Kidney capillary endothelial cell (primary cell): ENCODE measurements at places on chromosomes 2 and 18.
A peak's percentile ranks its signal among the peaks of the same experiment; 100 is the strongest.

DNA sequence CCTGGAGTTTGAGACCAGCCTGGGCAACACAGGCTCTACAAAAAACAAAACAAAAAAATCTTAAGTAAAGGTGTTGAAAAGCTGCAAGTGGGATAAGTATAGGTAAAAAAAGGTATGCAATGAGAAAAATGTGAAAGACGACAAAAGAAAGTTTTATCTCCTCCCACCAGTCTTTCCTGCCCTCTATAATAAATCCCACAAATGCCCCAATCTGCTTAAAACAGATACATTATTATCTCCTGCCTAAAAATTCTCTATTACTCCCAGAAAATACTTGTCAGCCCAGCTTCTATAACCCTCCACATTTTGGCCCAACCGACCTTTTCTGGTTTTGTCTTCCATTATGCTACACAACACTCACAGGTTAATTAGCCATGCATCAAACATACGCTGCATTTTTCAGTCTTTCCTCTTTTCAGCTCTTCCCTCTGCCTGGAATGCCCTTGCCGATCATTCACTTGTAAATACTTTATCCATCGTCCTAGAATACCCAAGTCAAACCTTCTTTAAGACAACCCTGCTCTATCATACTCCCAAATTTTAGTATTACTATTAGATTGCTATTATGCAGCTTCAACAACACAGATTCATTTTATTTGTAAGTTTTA lies 10.8 kb downstream of the ASXL2 start:
- no peak for DNase-seq

DNA sequence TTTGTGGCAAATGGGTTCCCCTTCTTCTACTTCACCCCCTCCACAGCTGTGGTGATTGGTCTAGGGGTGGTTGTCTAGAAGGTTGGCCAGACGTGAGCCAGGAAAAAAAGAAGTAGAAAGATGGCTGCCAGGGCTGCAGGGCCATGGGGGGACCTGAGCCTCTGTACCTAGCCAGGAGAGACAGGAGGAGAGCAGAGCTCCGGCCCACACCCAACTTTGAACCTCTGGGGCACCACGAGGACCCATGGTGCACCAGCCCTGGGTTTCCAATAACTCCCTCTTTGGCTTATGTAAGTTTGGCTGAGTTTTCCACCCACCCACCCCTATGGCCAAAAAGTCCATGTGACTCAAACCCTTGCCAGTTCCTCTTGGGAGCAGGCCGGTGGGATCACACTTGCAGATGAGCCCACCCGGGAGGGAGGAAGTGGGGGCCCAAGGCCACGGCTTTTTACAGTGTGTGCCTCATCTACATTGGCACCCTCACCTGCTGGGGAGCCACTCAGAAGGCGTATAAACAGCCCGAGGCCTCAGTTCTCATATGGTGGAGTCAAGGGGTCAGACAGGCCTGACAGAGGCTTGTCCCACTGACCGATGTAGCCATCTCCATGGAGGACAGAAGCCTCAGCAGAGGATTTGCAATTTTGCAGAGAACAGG lies 293.1 kb upstream of the HDAC4 start:
- DNase-seq = no peak

DNA sequence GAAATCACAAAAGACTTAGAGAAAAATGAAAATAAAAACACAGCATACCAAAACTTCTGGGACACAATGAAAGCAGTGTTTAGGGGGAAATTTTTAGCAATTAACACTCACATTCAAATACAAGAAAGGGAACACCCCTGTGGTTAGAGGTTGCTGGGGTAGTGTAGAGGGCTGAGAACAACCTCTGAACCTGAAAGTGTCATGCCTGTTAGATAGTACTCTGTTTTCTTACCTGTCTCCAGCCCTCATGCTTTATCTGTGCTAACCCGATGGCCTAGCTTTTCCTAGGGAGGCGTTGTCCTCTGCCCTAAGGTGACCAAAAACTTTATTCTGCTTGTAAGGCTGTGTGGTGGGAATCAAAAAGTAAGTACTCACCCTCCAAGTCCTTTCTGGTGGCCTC lies 122.6 kb upstream of the OTX1 start:
- no peak for DNase-seq

GRCh38 chr18:76491473-76491775 lies 3.6 kb downstream of the ZNF516 start:
- peak; percentile 21 for DNase-seq

DNA sequence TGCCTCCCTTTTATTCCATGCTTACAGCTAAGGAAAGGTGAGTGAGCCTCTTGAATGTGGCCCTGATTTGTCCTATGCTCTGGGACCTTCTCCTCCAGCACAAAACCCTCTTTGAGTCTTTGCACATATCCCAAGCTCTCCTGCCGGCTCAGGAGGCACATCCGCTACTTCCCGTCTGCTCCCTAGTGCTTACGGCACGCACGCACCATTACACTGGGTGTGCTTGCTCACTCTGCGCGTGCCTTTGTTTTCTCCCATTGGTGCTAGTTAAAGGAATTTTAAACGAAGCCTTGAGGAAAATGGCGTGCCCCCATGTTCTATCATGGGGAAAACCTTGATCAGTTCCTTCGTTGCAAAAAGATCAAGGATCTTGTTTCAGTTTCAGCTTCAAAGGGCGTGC lies 7.9 kb upstream of the DGKD start:
- DNase-seq = no peak

- no peak for DNase-seq
Measured at GRCh38 chr18:77079088-77079487, 53.5 kb downstream of the MBP start.

- peak; percentile 84 for DNase-seq
Measured at GRCh38 chr2:2613279-2614199, 282.5 kb upstream of the MYT1L start.

- no peak for DNase-seq
Measured at GRCh38 chr18:25086876-25087275, 265.1 kb downstream of the ZNF521 start.

DNA sequence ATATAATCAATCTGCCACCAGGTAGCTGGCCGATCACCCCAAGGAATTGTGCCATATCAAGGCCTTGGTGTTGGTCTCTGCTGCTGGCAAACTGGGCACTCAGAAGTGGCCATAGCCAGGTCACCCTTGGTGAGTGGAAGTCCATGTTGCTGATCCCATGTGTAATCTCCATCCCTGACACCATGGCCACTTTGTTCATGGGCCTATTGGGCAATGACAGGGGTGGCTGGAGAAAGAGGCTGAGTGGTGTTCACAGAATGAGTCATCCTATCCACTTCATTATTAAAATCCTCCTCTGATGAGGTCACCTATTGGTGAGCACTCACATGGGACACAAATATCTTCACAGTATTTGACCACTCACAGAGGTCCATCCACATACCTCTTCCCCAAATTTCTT lies 26.7 kb upstream of the CD226 start:
- no peak for DNase-seq

GRCh38 chr18:35465329-35465728 lies 32.4 kb downstream of the INO80C start:
- no peak for DNase-seq

DNA sequence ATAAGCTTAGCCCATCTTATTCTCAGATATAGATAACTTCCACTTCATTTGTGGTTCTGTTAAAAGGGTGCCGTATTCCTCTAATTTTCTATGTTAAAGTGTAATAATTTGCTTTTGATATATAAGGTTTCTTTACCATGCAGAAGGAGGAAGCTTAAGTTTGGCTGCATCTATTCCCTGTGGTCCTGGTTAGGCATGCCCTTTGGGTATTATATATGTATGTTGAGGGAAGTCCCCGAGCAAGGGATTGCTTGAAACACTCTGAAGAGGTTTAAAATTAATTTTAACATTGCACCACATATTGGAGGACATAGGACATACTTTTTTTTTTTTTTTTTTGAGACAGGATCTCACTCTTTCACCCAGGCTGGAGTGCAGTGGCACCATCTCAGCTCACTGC lies 16.9 kb upstream of the MYO1B start:
- no peak for DNase-seq

DNA sequence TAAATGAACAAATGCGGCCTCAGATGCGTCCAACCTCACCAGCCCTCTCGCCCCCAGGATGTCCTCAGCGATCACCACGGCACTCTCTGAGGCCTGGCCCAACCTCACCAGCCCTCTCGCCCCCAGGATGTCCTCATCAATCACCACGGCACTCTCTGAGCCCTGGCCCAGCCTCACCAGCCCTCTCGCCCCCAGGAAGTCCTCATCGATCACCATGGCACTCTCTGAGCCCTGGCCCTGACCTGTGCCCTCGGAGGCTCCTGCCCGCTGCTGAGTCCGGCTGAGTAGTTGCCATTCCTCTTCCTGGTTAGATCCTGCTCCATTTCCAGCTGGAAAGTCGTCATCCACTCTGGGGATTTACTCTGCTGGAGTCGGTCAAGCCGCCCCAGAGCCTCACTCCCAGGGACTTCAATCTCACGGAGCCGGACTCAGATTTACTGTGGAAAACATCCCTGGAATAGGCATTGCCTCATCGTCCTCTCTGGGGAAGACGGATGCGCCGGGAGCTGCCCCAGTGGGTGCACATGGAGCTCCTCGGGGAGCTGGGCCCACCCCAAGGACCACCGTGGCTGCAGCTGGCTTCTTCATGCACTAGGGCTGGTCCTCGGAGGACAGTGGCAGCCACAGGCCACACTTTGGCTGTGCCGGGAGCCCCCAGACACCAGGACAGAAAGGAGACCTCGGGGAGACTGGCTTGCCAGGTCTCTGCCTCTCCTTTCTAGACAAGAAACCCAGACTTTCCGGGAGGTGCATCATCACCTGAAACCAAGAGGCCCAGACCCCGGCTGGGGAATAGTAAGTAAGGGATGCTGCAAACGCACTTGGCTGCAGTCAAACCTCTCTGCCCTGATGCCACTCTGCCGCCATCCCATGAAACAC lies 230.6 kb downstream of the EIPR1 start:
- DNase-seq = no peak
